Type B pancreatic cell (in vitro differentiated cells): ENCODE measurements at places on chromosomes 5 and 9.

DNA sequence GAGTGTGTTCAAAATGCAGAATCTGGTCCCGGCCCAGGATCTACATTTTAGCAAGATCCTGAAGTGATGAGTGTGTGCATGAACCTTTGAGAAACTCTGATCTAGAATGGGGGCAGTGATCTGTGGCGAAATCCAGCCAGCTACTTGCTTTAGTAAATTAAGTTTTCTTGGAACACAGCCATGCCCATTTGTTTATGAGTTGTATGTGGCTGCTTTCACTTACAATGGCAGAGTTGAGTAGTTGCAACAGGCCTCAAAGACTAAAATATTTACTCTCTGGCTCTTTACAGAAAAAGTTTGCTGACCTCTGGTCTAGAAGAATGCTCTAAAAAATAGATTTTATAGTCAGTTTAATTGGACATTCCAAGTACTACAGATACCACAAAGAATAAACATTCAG is 588.3 kb downstream of the BNC2 start:
- DNase-seq: no peak

DNA sequence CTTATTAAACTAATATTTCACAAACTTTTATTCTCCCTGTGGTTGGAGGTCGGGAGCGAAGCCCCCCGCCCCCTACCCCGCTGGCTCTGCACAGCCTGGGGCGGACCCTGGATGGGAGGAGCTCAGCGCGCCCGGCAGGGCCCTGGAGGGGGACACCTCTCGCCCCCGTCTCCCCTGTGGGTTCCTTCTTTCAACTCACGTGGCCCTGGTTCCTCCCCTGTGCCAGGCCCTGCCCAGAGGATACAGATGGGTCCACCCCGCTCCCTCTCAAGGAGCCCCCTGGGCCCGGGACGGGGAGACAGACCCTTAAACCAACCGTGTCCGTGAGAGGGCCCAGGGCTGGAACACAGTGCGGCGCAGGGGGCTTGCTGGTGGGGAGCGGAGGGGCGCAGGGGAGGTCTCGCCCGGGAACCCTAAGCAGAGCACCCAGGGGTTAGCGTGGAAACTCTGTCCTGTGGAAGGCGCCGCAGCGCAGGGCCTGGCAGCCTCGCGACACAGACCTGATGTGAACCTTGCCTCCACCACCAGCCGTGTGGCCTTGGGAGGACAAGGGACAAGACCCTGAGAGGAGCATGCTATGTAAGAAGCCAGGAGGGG is 103.7 kb upstream of the MVB12B start:
- DNase-seq: no peak

DNA sequence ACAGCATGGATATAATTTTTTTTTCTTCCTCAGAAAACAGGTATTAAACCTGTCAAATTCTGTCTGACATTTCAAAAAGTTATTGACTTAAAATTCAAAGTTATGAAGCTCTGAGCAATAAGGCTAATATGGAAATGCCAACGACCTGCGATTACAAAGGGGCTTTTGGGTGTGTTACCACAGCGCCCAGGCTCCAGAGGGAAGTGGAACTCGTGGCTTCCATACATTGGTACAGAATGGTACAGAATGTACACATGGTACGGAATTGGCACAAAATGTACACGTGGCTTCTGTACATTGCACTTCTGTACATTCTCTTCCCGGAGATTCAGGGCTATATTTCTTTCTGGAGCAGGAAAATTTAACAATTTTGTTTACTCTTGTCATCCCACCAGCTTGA is 225.1 kb upstream of the TBCA start:
- DNase-seq: no peak

DNA sequence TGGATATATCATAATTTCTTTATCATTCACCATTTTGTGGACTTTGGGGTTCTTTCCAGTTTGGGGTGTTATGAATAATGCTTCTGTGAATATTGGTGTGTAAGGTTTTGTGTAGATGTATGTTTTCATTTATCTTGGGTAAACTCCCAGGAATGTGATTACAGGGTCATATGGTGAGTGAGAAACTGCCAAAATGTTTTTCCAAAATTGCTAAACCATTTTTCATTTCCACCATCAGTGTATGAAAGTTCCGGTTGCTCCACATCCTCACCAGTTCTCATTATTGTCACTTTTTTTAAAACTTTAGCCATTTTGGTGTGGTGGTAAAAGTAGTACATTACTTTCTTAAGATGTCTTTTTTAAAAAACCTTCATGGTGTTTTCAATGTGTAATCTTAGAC is 152.9 kb downstream of the NIPBL start:
- no peak for DNase-seq

- no peak for DNase-seq
Observed at GRCh38 chr5:173530547-173530946, 85.9 kb downstream of the BOD1 start.

DNA sequence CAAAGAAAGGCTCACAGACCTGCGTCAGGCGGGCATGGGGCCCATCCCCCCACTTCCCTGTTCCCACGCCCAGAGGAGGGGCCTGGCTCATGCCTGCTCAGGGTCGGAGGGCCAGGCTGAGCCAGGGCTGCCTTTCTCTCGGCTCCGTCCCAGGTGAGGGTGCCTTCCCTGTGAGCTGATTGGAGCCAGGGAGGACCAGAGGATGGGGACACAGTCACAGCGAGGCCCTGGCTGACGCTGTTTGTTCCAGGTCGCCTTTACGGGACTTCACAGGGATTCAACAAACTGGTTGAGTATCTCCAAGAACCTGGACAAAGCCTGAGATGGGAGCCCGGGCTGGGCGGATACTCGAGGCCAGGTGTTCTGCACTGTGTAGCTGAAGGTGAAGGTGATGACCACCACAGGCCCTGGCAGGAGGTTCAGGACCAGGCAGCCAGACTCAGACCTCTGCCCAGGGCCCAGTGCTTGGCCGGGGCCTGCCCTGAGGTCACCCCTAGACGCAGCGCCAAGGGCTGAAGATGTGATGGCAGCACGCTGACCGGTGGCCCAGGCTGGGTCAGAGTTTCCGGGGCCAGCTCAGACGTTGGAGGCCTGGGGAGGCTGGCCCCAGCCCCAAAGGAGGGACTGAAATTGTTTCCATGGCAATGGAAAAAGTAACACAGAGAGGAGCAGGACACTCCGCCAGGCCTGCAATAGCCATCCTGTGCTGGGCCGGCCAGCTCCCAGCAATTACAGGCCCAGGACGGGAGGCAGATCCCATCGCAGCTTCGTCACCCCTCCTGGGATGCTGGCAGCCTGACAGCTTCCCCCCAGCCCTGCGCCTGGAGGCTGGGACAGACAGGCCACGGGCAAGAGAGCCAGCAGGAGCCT is 65.3 kb upstream of the ADAMTS2 start:
- DNase-seq: peak; percentile 64

- DNase-seq: no peak
Observed at GRCh38 chr9:87725356-87725899, 491 bp upstream of the CTSL start.

DNA sequence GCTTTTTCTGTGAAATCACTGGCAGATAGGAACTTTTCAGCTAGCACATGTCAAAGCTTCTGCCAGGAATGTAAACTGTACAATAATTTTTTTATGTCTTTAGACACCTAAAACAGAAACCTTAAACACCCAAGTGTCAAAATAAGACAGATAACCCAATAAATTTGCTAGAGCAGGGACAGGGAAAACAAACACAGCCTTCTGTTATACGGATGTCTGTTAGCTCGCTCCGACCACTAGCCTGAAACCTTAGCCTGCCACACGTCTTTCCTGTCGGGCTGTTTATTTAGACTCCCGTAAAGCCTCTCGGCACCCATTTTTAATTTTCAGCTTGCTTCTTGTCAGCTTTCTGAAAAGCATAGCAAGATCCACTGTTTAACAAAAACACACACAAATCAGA is 355.4 kb upstream of the SLC24A2 start:
- DNase-seq: no peak

- no peak for DNase-seq
Observed at GRCh38 chr5:94750681-94751080, 132.2 kb downstream of the SLF1 start.
